Psoas muscle (tissue), 8 donors: ENCODE measurements at places on chromosomes 12 and 14. TPM values are rescaled to one million over a fixed set of nuclear protein-coding genes. Genes with fewer than 3 reads are reported as not detected.

SRGAP1 gene
- 2.7 TPM for total RNA-seq

MORN3 gene
- total RNA-seq = not detected

RD3L gene
- not detected for total RNA-seq

SPTB gene
- 522 TPM for total RNA-seq

KCNC2 gene
- total RNA-seq = 1.2 TPM

P2RX2 gene
- not detected for total RNA-seq

VWF gene
- 136 TPM for total RNA-seq

CLEC2B gene
- total RNA-seq = 24.9 TPM

DEPDC4 gene
- 1.4 TPM for total RNA-seq

PCED1B gene
- 1.2 TPM for total RNA-seq

CCDC38 gene
- not detected for total RNA-seq

TSPAN11 gene
- not detected for total RNA-seq

NCOR2 gene
- total RNA-seq = 164 TPM

RNASE3 gene
- total RNA-seq = not detected

PPP1R13B gene
- total RNA-seq = 17.9 TPM

POTEM gene
- not detected for total RNA-seq

DCN gene
- total RNA-seq = 224 TPM

ADAMTS20 gene
- total RNA-seq = not detected

CDH24 gene
- 0.30 TPM for total RNA-seq

ART4 gene
- not detected for total RNA-seq

TAS2R50 gene
- total RNA-seq = 0.99 TPM

AMDHD1 gene
- 0.62 TPM for total RNA-seq

NOS1 gene
- 14.3 TPM for total RNA-seq

RAPGEF3 gene
- 8.7 TPM for total RNA-seq

BAG5 gene
- total RNA-seq = 17.9 TPM

MSI1 gene
- not detected for total RNA-seq

TMEM132C gene
- total RNA-seq = 0.69 TPM

DLGAP5 gene
- total RNA-seq = not detected

PSME1 gene
- 122 TPM for total RNA-seq

CCDC175 gene
- total RNA-seq = not detected

LRCOL1 gene
- total RNA-seq = not detected

SYT1 gene
- 0.14 TPM for total RNA-seq

PPM1A gene
- total RNA-seq = 133 TPM

RAD51B gene
- total RNA-seq = 2.2 TPM

CLEC4D gene
- total RNA-seq = not detected

HOTAIR gene
- not detected for total RNA-seq

PLEKHH1 gene
- total RNA-seq = 1.1 TPM

ST8SIA1 gene
- total RNA-seq = 0.19 TPM

KLHDC1 gene
- total RNA-seq = 6.9 TPM

WASHC4 gene
- 31.3 TPM for total RNA-seq

NTN4 gene
- 3.9 TPM for total RNA-seq

PAWR gene
- 2.8 TPM for total RNA-seq

CLEC4C gene
- not detected for total RNA-seq

NOVA1 gene
- total RNA-seq = 4.4 TPM

SERPINA10 gene
- total RNA-seq = not detected

BCL2L14 gene
- not detected for total RNA-seq

SLC10A1 gene
- total RNA-seq = not detected

KRT73 gene
- total RNA-seq = not detected

SDR9C7 gene
- total RNA-seq = 0.69 TPM

TGFB3 gene
- total RNA-seq = 32.4 TPM

GLT1D1 gene
- total RNA-seq = 0.32 TPM

IQSEC3 gene
- total RNA-seq = 0.69 TPM
